GDM1 (cell line): ENCODE measurements at places on chromosomes 2 and 18.

DNA sequence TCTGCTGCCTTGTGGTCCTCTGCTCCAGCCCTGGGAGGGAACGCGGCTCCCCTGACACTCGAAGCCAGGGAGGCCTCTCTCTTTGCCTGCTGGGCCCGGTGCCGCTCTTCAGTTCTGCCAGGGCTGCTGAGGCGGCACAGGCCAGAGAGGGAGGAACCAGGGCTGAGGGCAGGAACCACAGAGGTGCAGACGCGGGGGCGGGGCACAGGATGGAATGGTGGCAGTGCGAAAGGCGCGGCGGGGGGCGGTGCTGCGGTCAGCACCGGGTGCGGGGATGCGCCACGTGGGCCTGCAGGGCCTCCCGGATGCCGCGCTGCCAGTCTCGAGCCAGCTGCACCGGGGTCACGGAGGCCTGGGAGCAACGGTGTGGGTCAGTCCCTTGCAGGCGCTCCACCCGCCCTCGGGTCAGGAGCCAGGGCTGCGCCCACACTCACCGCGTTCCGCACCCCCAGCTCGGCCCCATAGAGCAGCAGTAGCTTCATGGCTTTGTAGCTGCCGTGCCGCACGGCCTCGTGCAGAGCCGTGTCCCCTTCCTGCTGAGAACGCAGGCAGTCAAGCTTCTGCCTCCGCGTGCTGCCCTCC, 4.4 kb downstream of the ANKRD23 start:
- no peak for DNase-seq

DNA sequence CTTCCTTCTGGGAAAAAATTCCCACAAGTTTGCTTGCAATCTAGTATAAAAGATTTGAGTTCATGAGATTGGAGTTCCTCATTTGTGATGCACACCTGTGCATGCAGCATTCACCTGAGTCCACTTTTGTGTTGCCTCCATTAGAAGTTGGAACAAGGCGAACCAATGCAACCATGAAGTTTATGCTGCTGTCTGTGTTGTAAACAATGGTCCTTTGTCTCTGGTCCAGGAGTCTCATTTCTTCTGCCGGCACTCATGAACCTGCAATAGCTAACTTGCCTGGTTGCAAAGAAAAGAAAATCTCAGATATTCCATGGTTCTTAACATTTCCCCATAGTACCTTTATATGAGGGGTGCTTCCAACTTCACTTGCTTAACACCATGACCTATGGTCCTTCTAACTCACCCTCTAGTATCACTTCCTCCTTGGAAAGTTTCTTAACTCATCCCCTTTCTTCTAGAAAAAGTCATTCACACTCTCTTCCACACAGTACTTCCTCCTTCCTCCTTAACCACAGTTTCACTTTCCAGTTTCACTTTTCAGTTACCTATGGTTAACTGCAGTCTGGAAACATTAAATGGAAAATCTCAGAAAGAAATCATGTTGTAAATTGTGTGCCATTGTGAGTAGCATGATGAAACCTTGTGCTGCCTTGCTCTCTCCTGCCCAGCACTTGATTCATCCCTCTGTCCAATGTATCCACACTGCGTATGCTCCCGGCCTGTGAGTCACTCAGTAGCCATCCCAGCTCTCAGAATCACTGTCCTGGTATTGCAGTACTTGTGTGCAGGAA, 128.8 kb upstream of the TRIB2 start:
- no peak for DNase-seq

DNA sequence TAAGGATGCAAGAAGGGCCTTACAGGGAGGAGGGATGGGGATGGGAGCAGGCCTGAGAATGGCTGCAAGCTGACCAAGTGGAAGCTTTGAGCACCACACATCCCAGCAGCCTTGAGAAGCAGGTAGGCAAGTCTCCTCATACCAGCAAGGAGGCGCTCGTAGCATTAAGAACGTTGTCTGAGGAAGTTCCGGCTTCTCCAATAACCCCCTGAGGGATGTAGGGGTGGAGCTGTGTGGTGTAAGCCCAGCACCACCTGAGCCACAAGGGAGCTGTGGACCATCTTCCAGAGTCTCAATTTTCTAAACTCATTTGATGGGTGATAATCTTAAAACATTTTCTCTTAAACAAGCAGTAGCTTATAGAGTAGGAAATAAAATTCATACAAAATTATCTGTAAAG, 50.6 kb downstream of the ST3GAL5 start:
- DNase-seq: no peak

DNA sequence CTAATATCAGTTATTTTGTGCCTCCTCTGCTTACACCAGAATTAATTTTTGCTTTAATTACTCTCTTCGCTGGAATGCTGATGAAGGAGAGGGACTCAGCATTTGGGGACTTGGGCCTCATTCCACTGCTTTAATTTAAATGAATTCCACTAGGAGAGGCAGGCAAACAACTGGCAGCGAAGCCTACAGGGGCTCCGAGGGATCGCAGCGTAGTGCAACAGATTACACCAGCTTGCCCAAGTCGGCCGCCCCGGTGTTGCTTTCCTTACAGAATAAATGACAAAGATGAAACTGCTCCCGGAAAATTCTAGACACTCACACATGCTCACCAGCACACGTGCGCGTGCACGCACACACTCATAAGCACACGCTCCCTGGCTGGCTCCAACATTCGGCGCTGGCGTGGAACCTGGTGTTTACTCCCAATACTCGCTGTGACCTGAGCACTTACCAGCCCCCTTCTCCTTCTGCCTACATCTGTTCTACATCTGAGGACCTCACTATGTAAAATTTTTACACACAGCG, 175.4 kb downstream of the ZNF521 start:
- DNase-seq: no peak

- DNase-seq: no peak
Measured at GRCh38 chr18:10463096-10463495, 8.7 kb downstream of the APCDD1 start.

DNA sequence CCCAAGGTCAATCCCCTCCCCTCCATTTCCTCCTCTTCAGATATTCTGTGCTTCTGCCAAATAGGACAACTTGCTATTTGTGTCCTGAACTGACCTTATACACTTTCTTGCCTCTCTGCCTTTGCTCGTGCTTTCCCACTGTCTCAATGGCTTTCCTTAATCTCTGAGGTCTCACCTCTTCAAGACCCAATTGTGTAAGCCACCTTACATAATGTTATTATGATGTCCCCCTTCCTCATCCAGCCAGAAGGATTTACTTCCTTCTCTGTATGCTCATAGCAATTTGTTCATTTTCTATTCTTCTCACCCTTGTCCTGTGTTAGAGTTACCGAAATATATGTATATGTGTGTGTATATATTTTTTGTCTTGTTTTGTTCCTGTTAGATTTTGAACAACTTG, 26.9 kb upstream of the DARS1 start:
- DNase-seq: no peak

DNA sequence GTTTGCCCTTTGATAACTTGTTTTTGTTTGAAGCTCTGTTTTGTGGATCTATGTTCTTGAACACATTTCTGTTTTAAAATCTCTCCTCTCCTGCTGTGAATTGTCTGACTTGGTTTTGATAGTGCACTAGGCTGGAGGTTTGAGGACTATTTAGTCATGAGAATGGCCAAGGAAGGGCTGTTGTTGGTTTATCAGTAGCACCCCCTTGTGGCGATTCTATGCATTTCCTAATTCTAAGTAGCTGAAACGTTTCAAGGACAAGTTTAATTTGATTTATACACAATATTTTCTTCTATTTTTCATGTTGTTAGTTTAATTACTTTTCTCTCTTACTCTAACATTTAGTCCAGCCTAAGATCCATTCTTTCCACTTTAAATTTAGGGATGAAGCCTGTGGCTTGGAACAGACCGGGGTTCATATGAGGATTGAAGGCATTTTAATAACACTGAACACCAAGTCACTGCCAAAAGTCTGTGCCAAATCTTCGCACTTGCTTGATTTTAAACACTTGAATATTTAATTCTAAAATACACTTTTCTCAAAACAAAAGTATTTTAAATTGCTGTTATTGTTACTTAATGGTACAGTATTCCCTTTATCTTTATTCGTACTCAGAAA, 166.0 kb downstream of the SOCS6 start:
- DNase-seq: peak; percentile 30

DNA sequence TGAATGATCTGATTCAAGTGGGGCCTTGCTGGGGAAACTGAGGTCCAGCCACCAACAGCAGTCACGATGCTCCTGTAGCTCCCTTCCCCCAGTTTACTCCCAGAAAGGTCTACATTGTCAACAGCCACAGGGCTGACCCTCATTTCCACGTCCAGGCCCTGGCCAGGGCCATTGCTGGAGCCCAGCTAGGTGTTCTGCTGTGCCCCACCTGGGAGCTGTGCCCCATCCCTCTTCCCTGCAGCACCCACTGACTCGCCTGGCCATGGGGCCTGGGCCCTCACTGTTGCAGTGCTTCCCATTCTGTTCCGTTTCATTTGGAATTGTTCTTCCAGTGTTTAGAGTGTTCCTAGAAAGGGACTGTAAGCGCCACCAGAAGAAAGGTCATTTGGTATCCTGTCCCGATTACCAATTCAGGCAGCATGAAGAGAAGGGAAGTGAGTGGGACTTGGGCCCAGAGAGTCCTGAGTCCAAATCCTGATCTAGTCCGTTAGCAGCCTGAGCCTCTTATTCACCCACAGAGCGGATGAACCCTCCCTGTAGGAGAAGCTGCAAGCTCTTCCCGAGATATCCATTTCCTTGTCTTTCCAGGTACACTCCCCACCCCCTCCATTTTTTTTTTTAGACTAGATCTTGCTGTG, 73.1 kb upstream of the HPCAL1 start:
- no peak for DNase-seq

DNA sequence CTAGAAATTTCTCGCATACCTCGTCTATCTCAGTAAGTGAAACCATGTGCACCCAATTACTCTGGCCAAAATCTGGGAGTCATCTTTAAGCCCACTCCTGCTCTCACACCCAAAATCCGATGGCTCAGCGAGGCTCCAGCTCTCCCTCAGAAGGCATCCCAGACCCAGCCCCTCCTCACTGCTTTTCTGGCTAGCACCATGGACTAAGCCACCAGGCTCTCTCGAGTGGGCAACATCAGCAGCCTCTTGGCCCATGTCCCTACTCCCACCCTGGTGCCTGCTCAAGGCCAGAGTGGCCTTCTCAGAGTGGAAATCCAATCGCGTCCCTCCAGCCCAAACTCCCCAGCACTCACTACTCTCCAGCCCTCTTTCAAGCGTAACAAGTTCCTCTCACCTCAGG, 27.2 kb downstream of the TNS1 start:
- no peak for DNase-seq

GRCh38 chr2:156708051-156708450, 271.9 kb downstream of the GPD2 start:
- no peak for DNase-seq

- DNase-seq: no peak
Measured at GRCh38 chr2:233997707-233998106, 52.8 kb upstream of the SPP2 start.

- no peak for DNase-seq
Measured at GRCh38 chr2:85385746-85386145, 24.4 kb downstream of the CAPG start.

GRCh38 chr2:20584045-20584398, 66.9 kb downstream of the HS1BP3 start:
- DNase-seq: no peak

GRCh38 chr2:61235716-61236115, 73.7 kb downstream of the C2orf74 start:
- no peak for DNase-seq

DNA sequence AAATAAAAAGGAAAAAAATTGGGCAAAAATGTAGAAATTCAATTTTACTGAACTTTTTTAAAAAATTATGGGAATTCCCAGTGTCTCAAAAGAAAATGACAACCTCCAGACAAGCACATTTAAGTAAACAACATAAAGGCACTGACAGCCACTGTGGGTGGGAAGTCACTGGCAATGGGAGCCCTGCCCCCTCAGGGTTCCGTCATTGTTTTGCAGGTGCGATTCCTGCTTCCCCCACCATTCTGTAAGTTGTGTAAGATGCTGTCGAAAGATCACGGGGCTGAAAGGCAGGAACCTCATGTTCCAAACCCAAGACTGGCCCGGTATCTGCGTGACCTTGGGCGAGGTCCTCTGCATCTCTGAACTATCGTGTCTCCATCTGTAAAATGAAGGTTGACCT, 15.8 kb upstream of the ASPRV1 start:
- DNase-seq: no peak

DNA sequence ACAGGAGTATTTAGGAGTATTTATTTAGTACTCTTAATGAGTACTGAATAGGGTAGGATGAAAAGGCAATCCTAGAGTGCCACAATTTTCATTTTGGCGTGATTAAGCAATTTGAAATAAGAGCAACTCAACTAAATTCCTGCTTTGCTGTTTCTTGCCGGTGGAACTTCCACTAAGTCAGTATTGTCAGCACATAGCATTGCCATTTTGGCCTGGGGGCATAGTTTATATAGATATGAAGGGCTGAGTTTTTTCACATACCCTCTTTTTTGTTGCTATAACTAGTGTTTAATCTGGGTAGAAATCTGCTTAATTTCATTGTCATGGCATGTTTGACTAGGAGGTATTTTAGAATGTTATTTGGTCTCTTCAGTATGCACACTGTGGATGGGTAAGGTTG, 1.9 kb downstream of the GTF2A1L start:
- DNase-seq: no peak

DNA sequence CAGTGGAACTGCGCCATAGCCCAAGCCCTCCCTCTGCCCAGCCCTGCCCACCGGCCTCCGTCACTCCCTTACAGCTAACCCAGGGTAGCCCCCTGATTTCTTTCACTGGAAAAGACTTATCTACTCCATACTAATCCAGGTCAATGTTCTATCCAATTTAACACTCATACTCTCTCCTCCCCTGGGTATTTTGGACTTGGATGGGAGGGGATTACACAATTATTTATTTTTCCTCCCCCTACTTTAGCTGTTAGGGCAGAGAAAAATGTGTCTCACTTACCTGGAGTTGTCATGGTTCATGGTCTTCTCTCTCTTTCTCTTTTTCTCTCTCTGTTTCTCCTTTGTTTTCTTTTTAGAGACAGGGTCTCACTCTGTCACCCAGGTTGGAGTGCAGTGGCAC, 100.6 kb upstream of the ST8SIA3 start:
- DNase-seq: no peak

- no peak for DNase-seq
Measured at GRCh38 chr18:2139691-2140090, 431.6 kb downstream of the METTL4 start.

GRCh38 chr2:232787806-232788205, 11.4 kb upstream of the KCNJ13 start:
- DNase-seq: no peak

DNA sequence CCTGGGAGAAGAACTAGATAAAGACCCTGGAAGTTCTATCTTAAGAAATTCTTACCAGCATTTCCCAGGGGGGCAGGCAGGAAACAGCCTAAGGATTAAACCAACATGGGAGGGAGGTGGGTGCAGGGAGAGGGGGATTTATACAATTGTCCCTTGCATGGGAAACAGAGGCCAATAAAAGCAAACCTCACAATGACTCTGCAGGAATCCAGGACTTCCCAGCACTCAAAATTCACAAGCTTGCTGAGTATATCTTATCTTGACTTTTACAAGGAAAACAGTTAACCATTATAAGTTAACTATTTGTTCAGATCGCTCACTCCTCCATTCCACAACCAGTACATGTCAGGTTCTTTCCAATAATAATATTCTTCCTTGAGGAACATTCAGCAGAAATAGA, 241.3 kb downstream of the MREG start:
- DNase-seq: no peak

- no peak for DNase-seq
Measured at GRCh38 chr2:45412754-45413379, 198.2 kb downstream of the SRBD1 start.
